Islet precursor cell (in vitro differentiated cells): ENCODE measurements at places on chromosomes 7 and 10.
A peak's percentile ranks its signal among the peaks of the same experiment; 100 is the strongest.

DNA sequence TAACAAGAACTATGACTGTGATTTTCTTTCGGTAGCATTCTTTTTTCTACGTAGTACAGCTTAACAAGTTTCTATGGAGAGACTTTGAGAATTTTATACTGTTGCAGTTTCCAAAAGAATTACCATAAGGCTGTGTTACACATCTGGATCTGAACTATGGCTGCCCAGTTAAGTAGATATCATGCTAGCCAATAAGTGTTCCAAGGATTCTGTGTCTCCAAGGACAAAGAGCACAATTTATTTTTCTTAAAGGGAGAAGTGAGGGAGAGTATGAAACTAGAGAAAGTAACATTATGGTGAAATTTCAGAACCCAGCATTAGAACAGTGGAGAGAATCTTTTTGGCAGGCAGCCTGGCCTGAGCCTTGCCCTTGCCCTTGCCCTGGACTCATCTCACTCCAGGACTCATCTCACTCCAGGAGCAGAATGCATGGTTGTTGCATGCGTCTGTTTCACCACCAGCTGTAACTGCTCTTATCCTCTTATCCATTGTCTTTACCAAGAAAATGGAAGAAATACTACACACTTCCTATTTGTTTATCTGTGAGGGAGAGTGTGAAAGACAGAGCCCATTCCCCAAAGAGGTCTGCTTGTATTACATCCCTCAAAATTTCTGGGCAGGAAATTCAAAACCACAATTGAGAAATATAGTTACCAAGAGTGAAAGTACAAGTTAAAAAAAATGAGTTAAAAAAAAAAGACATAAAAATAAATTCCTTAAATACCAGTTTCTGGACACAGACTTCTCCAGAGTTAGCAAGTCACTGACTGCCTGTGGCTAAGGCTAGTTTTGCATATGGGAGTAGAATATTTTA is 1067.5 kb downstream of the NRG3 start:
- DNase-seq = no peak

DNA sequence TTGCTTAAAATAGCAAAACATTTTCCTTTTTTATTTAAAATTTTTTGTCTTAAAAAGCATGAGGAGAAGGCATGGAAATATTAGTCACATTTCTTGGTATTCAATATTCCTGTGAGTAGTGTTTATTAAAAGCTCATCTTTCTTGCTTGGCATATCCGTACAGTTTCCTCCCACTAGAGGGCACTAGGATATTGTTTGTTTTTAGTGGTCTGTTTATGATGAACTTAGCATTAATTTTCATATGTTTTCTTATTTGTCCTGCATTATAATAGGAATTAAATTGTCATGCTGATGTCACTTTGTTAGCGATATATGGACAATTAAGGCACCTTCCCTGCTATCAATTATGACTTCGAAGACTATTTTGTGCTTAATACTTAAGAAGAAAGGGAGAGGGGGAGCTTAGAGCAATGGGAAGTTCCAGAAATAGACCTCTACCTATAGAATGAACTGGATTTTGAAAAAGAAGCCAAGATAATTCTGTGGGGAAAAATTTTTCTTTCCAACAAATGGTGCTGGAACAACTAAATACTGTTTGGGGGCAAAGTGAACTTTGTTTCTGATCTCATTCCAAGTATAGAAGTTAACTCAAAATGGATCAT is 91.0 kb upstream of the STRIP2 start:
- DNase-seq = no peak

- peak; percentile 94 for DNase-seq
Measured at GRCh38 chr7:66099551-66100407, 14.9 kb upstream of the CRCP start.

GRCh38 chr7:137209151-137209817 is 134.2 kb downstream of the PTN start:
- DNase-seq = no peak

GRCh38 chr7:116683786-116684185 is 11.8 kb downstream of the MET start:
- DNase-seq = no peak

DNA sequence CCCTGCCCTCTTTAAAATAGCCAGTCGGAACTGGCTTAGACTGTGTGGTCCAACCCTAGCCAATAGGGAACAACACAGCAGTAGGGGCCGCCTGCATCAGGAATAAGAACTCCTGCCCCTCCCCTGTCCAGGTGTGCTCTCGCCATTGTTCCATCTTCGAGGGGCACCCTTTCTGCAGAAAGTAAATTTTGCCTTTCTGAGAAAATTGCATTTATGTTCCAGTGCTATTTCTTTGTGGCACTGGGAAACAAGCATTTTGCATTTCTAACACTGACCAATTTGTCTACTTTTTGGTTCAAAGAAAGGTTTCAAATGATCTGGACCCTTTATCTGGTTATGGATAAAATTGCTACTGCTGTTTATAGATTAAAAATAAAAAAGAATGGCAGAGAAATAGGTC is 90.2 kb upstream of the AGBL3 start:
- DNase-seq = no peak

DNA sequence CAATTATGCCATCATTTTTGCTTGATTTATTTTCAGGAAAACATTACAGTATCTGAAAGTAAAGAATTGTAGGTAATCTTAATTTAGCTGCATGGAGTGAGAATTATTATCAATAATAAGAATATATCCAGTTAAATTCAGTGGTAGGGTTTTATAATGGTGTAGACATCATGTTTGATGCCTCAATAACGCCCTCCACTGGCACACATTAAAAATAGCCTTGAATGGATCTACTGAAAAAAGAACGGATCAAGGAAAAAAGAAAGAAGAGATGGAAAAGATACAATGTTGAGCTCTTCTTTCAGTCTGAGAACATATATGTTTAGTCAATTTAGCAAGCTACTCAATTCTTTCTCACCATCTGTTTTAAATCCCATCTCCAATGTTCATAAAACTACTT is 319.2 kb downstream of the CDC14C start:
- DNase-seq = no peak

DNA sequence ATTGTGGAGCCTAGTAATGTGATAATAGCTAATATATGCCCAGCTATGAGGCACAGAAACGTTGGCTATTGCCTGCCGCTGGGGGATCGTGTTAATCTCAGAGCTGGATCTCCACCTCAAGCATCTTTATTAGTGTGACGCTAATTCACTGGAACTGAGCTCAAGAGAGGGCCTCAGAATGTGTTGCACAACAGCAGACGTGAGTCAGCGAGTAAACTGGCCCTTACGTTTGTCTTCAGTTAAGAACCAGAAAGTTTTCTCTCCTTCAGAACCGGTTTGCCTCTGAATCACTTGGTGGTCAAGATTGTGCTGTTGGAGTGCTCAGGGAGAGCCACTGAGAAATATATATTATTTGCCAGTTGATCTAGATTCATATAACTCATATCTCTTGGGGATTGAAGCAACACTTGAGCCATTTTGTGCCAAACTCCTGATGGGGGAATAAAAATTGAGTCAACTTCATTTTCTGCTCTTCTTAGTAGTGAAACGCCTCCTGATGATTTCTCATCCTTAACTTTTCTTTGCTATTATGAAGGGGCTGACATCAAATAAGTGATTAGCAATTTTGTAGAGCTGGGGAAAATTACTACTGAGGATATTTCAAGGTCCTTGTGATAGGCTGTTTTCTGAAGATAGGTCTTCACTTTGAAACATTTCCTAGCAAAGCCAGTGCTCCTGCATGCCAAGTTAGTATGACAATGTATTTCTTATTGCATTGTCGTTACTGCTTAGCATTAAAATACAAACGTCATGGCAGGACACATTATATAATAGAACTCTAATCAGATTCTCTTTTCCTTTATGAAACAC is 22.3 kb downstream of the BZW2 start:
- DNase-seq = peak; percentile 95

GRCh38 chr7:5500056-5500776 is 76.6 kb upstream of the TNRC18 start:
- peak; percentile 51 for DNase-seq

DNA sequence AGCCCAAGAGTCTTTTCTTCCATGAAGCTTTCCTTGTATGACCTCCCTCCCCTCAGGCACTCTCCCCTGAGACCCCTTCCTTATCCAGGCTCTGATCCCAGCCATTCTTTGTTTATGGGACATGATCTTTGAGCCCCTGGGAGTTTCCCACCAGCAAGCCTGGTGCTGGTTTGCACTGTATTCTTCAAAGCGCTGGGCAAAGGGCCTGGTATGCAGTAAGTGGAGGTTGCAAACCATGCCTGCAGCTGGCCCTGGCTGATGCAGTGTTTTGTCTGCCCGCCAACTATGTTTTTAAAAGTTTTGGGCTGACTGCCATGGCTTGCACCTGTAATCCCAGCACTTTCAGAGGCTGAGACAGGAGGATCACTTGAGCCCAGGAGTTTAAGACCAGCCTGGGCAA is 6.8 kb upstream of the NODAL start:
- DNase-seq = no peak

DNA sequence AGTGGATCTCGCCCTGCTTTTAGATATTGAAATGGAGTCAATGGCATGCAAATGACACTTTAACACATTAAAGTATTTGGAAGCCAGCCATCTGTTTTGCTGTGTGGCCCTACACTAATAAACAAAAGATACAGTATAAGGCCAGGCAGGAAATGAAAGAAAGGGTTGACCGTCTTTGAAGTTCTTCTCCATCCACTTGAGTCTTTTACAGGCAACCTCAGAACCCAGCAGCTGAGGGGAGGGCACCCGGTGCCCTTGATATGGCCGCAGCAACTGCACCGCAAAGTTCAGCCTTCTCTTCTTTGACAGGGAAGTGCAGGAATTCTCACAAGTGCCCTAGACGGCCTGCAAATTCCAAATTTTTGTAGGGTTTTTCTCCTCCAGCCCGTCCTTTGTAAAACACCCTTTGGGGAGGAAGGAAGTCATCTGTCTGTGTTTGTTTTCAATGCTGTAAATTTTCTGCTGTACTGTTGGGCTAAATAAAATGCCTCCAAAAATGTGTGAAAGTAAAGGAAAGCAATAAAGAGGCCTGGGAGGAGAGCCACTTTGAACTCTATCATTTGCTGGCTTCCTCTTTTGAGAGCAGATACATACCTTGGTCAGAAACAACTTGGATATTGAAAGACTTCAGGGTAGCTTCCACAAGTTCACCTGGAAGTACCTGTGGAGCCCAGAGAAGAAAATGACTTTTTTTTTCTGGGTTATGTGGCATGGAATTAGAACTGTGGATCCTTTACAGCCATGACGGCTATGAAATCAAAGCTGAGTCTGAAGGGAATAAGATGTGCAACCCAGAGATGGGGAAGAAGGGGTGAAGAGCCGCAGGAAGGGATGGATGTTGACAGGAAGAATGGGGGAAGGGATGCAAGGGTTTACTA is 3.6 kb downstream of the HOXA1 start:
- peak; percentile 77 for DNase-seq

DNA sequence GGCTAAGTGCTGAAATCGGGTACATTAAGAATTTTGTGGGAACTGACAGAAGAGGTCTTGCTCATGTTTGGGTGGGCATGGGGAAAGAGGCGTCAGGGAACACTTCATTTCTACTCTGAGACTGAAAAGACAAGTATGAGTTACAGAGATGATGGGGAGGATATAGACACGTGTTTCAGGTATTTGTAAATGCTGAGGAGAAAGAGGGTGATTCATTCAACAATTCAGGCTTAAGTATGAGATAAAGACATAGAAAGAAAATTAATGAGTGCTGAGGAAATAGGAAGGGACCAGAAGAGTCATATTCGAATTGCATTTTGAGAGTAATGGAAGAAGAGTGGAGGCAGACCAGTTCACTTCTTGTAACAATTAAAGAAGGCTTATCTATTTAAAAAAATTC is 143.6 kb downstream of the HBP1 start:
- DNase-seq = no peak

GRCh38 chr7:134900166-134900982 is 85.9 kb upstream of the AGBL3 start:
- DNase-seq = no peak

DNA sequence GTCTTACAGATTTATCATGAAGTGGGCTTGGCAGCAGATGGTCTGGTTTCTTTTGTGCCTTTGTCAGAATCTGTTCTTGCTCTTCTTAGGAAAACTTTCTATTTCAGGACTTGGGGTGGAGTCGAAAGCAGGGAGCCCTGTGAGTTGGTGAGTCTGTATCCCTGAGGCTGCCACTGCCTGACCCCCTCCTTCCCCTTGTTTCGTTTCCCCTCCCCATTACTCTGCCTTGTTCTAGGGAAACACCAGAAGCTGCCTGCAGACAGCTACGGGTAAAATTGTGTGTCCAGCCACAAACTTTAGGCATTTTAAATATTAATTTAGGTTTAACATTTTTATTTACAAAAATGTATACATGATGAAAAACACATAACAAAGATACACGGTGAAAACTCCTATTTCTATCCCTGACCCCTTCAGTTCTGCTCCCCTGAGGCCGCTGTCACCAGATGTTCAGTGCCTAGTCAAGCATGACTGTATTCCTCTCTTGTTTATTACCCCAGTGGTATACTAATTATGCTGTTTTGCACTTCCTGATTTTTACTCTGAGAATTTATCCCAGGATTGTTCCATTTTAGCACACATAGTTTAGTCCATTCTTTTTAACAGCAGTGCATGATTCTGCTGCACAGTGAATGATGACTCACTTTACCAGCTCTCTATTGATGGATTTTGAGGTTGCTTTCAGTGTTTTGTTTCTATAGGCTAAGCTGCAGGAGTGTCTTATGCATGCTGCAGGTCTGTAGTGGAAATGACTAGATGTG is 9.1 kb downstream of the TSPAN14 start:
- no peak for DNase-seq

DNA sequence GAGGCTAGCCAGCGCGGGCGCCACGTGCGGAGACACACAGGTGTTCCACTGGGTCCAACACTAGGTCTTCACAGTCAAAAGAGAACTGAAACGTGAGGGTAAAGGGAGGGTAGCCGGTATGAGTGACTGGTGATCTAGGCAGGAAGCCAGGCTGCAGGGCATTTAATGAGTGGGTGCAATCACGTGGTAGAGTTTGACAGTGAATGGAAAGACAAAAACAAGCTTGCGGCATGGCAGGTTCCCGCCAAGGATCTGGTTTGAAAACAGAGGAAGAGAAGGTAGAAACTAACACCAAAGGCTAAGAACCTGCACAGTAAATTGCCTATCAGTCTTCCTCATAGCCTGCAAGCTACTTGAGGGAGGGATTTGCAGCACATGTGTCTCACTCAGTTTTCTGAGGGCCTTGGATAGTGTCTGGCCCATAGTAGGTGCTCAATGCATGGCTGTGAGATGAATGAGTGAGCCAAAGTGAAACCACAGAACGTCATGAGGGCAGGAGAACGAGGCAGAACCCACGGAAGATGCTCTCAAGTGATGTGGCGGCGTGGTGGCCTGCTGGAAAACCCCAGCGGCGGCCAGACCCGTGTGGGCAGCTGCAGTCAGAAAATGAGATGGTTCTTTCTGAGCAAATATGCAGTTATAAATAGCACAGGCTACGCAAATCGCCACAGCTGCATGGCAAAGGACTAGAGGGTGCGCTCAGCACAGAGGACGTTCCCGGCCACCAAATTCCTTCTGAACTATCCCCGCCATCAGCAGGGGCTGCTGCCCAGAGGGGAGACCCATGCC is 183.6 kb upstream of the NFE2L3 start:
- DNase-seq = no peak

GRCh38 chr7:231030-231857 is 38.9 kb downstream of the FAM20C start:
- DNase-seq = no peak

- DNase-seq = no peak
Measured at GRCh38 chr10:22821501-22821900, 106.4 kb upstream of the ARMC3 start.

GRCh38 chr7:81690688-81691087 is 79.2 kb downstream of the HGF start:
- DNase-seq = no peak
